ENCODE measurements at places on chromosomes 5 and 9.

DNA sequence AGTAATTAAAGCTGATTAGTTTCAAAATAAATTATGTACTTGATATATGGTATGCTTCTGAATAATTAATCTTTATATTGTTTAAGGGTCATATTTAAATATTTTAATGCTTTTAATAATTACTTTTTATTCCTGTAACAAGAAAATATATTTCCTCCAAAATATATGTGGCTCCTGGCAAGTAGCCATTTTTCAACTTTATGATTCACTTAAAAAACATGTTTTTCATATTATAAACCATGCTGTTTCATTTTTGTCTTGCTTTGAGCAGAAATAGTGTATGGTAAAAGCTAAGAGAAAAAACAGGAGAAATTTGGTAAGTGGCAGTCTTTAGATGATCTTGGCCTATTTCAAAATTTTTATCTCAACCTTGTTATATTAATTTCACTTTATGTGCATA lies 14.6 kb downstream of the SPATA9 start:
- no peak for DNase-seq

- no peak for DNase-seq
These were observed at the start of gene CARD6 for GRCh38 chr5:40841068-40841805. Gene CARD6 (plus strand): TSS chr5:40841367. CDS start chr5:40841383, 16 bp downstream.

DNA sequence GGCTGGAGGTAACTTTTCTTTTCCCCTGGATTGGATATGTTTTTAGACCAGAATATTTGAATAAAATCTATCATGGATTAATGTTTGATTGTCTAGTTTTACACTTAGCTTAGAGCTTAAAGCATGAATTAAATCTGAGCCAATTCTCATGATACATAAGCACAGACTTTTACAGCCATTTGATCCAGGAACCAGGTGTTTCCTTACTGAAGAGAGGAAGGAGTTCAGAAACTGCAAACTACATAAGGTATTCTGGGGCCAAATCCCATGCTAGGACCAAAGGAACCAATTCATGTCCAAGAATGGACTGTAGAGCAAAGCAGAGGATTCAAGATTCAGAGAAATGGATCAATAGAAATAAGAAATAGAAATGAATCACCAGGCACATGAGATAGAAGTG lies 360.4 kb upstream of the ZNF608 start:
- no peak for DNase-seq

- DNase-seq: no peak
These were observed 3.9 kb upstream of the PHF24 start for GRCh38 chr9:34954225-34954624.

- DNase-seq: no peak
These were observed 61.4 kb downstream of the PCDH1 start for GRCh38 chr5:141816598-141817399.

DNA sequence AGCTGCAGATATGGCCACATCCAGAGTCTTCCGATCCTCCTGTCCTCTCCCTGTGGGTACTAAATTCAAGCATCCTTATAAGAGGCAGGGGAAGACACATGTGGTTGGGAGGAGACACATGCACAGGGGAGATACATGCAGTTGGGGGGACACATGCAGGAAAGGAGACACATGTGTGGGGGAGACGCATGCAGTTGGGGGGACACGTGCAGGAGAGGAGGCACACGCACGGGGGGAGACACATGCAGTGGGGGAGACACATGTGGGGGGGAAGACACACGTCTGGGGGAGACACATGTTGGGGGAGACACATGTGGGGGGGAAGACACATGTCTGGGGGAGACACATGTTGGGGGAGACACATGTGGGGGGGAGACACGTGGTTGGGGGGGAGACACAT lies 21.2 kb upstream of the OLFM1 start:
- no peak for DNase-seq

- DNase-seq: no peak
These were observed 23.5 kb downstream of the FAM114A2 start for GRCh38 chr5:154015071-154015693.

- DNase-seq: no peak
These were observed 5.4 kb downstream of the GOLM1 start for GRCh38 chr9:86093788-86094555.

DNA sequence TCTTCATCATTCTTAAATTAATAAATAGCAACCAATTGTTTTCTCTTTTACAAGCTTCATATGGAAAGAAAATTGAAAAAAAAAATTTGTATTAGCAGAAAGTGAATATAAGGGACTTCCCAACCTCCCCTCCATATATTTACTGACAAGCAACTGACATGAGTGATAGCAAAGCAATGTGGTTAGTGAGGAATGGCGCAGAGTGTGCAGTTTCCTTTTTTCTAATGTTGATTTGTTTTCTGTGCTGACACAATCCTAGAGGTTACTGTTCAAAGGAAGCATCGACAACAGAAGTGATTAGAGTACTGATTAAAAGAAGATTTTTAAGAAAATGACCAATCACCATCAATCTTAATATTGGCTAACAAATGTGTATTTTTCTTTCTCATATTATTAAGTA lies 1.7 kb upstream of the PTGER4 start:
- no peak for DNase-seq

DNA sequence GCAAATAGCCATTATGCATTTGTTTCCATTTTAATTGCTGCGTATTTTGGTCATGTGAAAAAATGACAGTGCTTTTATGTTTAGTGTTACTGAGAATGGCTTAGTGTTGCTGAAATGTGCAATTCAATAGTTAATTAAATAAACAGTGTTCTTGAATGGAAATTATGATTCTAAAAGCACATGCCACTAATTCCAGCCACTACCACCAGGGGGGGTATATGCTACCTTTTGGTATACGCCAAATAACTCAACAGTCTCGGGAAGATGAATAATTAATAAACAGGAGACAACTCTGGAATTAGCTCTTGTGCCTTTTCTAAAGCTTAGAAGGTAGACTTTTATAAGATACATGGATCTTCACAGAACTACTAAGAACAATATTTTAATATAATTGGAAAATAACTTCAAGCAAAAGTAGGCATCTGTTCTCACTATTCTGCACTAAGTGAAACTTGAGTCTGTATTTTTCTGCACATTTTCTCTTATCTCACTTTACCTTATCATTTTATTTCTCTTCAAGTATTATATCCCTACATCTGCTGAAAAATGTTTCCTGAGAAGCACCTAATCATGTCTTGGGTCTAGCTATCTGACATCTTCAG lies 83.5 kb upstream of the MINAR2 start:
- DNase-seq: no peak

DNA sequence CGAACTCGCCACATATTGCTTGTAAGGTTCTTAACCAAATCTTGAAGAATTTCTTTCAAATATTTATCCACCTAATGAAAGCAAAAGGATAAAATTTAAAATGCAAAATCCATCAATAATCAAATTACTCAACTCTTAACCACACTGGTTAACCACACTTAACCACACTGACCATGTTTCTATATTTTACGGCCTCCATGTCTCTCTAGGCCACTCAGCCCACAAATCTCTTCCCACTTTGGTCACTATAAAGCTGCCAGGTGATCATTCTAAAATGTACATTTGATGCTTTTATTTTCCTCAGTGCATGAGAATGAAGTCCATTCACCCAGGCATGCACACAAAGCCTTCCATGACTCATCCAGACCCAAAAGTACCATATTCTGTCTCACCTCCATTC lies 56.4 kb upstream of the OR2K2 start:
- no peak for DNase-seq

DNA sequence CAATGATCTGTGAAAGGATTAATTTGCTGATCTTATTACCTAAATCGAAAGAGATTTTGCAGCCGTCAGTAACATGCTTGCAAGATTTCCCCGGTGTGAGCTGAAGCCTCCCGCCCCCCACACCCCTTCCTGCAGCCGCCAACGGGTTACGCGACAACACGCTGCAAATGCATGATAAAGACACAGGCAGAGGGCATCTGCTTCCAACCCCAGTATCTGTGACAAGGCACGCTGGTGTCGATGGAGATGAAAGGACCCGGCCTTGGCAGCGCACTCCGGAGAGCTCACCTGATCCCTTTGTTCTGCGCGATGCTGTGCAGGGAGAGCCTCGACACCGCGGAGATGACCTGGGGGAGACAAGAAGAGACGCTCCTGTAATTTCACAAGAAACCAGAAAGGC lies 122.9 kb upstream of the SARDH start:
- DNase-seq: no peak

DNA sequence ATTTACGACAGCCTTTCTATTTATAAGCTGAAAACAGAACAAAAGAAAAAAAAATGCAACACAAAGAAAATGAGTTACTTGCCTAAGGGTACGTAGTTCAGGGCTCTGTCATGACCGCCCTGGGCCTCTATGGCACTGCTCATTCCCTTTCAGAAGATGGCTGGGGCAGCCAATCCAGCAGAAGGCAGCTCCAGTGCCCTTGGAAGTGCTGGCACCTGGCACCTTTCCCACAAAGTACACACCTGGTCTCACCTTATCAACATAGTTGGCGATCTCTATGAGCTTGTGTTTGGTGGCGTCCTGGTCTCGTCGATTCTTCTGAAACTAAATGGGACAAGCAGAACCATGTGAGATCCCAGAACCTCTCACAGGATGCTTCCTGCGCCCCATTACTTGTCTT lies 53.2 kb downstream of the NIPAL4 start:
- DNase-seq: no peak

GRCh38 chr5:180689775-180690174 lies 40.4 kb upstream of the FLT4 start:
- no peak for DNase-seq

- no peak for DNase-seq
These were observed 272.4 kb downstream of the SLF1 start for GRCh38 chr5:94890907-94891306.

- DNase-seq: no peak
These were observed 199.2 kb upstream of the ANKRD55 start for GRCh38 chr5:56432321-56432720.

DNA sequence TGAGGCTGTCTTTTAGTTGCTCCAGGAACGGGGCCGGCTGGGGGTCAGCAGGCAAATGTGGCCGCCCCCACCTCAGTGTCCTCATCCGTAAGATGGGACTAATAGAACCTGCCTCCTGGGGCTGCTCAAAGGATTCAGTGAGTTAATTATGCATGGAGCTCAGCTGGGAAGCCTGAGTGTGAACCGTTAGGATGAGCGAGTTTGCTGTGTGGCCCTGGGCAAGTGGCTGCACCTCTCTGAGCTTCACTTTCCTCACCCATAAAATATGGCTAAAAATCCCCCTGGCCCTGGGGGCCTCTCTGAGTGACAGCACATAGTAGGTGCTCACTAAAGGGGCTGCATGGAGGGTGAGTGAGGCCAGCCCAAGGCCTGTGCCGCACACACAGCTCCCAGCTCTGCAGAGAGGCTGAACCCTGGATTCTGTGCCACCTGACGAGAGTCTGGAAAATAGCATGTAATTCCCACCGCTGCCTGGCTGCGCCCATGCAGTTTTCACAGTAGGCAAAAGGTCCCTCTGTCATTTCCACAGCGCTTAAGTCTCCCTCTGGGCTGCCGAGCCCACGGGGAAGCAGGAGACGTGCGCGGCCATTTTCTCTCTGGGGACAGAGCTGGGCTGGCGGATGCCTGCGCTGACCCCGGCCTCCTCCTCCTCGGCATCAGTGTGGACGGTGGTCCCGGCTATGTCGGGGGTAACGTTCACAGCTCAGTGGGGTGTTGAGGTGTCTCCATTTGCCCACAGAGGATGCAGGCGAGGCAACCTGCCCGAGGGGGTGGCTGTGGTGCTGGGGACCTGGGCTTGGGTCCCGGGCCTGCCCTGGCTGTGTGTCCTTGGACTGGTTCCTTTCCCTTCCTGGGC lies 18.2 kb downstream of the ASS1 start:
- DNase-seq: no peak

DNA sequence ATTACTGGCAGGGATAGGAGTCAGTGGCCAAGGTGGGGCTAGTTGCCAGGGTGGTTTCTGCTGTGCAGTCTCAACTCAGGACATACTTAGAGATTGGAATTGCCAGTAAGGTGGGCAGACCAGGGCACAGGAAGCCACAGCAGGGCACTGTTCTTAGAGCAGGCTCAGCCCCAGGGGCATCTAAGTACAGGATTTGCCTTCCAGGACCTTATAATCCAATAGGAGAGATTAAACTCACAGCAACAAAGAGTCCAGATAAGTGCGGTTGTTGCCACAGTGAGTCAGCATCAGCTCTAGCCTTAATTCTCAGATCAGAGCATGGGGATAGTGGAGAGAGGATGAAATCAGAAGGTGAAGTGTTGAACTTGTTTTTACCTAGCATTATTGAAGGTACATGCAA lies 265.8 kb upstream of the TRPC7 start:
- DNase-seq: no peak

DNA sequence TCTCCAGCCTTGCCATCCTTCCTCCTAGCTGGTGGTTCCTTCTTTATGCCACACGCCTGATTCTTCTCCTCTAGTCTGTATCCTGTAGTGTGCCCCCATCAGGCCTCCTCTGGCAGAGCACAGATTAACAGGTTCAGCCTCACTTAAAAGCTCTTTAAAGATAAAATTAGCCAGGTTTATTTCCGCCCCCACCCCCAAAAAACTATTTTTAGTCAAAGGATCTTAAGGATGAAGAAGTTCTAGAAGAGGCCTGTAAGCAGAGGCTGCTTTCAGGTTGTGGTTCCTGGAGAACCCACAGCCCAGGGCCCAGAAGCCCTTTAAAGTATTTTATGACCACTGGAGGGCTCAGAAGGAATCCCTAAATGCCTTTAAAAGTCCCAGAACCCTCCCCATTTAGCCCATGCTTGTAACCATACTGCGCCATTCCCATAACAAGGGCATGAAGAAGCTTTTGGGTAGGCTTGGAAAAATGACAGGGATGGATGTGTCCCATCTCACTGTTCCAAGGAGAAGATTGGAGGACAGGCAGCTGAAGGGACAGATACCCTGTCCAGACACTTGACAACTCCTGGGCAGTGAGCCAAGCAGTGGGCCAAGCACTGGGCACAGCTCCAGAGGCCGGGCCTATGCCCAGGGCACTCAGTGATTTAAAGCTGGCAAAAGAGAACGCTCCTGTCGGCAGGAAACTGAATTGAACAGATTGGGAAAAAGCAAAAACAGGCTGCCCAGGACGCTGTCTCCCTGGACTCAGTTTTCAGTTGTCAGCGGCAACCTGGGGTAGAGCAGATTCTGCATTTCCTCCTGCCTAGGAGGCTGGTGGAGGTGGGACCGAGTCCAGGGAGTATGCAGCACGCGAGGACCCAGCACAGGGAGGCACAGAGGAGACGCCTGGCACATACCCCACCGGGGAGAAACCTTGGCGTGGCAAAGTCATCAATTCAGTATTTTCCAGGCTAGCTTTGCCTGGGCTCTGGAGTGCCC lies 106.3 kb upstream of the SSBP2 start:
- DNase-seq: no peak

- no peak for DNase-seq
These were observed 342.4 kb downstream of the FGF10 start for GRCh38 chr5:44046619-44047364.
